ENCODE measurements at places on chromosomes 2 and 18.

GRCh38 chr2:106085181-106085940, 108.7 kb downstream of the UXS1 start:
- H3K27me3 ChIP-seq: peaks cover 8% of the 10 kb centered on the region
- DNase-seq: peak; percentile 60
- no peaks in the 10 kb centered on the region for H3K36me3 ChIP-seq
- H3K4me1 ChIP-seq: no peaks in the 10 kb centered on the region
- H3K27ac ChIP-seq: no peak overlapping the region
- no peak overlapping the region for H3K4me3 ChIP-seq

GRCh38 chr2:101900375-101900774, 91.4 kb upstream of the IL1R2 start:
- no peak overlapping the region for H3K4me3 ChIP-seq
- H3K4me1 ChIP-seq: no peaks in the 10 kb centered on the region
- peaks cover 7% of the 10 kb centered on the region for H3K27me3 ChIP-seq
- H3K27ac ChIP-seq: no peak overlapping the region
- peaks cover 42% of the 10 kb centered on the region for H3K36me3 ChIP-seq

DNA sequence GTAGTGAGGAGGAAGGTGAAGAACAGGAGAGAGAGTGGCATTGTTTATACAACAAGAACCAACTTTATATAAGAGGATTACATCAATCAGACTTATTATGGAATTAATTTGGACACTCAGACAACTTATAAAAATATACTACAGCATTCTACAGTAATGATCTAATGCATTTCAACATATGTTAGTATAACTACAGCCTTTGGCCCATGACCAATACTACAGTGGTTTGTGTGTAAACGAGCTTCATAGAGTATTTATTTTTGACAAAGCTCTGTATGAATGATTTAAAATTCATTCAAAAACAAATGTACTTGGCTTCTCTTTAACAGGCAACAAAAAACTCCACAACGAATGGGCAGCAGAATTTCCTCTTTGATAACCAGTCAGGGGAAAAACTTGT, 72.8 kb downstream of the ZNF521 start:
- H3K4me1 ChIP-seq: peaks cover 22% of the 10 kb centered on the region
- peaks cover 2% of the 10 kb centered on the region for H3K27me3 ChIP-seq
- no peaks in the 10 kb centered on the region for H3K36me3 ChIP-seq
- H3K4me3 ChIP-seq: peak overlapping the region; percentile 3
- H3K27ac ChIP-seq: no peak overlapping the region

DNA sequence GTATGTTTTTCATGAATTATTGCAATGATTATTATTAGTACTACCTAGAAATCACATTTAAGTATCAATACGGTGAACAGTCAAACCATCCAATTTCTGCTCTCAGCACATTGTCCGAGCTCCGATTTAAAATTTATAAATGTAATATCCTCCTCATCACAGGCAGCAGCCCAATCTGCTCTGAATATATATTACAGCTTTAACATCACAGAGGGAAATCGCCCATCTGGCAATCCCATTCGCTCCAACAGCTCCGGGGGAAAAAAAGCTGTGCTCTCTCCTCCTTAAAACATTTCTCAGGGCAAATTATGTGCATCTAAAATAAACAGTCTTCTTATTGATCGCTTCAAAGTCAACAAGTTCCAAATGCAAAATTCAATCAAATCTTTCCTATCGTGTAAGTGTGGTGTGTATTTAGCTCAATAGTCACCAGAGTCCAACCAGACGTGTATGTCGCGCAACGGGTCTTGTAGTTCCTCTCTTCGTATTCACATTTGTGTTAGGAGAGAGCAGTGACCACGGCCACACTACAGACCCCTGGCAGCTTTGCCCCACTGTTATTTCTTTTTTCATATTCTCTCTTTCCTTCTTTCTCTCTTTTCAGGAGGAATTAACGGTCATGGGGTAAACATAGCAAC, 2.4 kb downstream of the FIGN start:
- H3K27ac ChIP-seq: peak overlapping the region; percentile 39
- no peak for DNase-seq
- H3K4me1 ChIP-seq: peaks cover 49% of the 10 kb centered on the region
- H3K4me3 ChIP-seq: peak overlapping the region; percentile 89

DNA sequence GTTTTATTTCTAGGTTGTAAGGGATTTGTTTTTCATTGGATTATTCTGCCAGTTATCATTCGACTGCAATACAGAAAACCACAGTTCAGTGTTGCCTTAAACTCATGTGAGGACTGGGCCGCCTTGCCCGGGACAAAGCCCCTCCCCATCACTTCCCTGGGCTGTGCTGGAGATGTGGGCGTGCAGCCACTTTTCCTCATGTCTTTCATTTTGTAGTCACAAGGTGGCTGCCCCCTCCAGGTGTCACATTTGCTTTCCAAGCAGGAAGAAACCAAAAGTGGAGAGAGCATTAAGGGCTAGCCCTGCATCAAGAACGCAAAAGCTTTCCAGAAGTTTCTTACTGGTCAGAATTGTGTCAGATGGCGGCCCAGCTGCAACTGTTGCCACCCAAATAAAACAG, 492.5 kb upstream of the ID2 start:
- no peak for DNase-seq
- no peak overlapping the region for H3K27ac ChIP-seq
- no peaks in the 10 kb centered on the region for H3K36me3 ChIP-seq
- peaks cover 17% of the 10 kb centered on the region for H3K4me1 ChIP-seq
- peaks cover 7% of the 10 kb centered on the region for H3K27me3 ChIP-seq
- H3K4me3 ChIP-seq: no peak overlapping the region

DNA sequence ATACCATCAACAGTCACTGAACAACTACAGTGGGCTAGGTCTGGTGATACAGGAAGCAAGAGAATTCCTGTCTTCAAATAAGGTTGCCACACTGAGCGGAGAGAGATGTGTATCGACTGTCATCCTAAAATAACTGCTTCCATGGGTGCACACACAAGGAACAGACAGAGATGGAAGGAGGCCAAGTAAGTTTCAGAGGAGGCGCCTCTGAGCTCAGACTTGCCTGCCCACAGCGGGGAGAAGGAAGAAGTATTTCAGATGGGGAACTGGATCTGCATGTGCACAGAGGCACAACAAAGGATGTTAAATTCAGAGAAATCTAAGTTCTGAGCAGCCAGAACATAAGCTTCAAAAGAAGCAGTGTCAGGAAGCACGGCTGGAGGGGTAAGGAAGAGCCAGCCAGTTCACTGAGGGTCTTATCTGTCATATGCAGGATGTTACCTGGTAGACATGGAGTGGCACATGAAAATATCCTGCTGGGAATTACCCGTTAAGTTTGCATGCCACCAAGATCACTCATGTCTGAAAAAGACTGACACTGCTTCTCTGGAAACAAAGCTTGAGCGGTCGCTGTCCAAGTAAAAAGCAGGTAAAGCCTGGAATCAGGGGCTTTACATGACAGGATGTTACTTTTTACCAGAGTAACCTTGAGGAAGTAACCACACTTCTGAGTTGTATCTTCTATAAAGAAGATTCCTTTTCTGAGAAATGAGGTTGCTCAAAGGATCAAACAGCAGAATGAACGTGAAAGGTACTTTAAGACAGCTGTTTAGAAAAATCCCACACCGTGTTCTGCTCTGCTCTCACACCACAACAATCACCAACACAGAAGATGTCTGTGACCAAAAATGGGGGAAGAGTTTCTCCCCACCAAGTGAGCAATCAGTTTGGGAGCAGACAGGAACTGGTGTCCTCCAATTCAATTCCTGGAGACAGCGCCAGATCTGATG, 260.2 kb downstream of the NBAS start:
- H3K27me3 ChIP-seq: peaks cover 4% of the 10 kb centered on the region
- H3K36me3 ChIP-seq: peaks cover 52% of the 10 kb centered on the region
- no peak overlapping the region for H3K27ac ChIP-seq

DNA sequence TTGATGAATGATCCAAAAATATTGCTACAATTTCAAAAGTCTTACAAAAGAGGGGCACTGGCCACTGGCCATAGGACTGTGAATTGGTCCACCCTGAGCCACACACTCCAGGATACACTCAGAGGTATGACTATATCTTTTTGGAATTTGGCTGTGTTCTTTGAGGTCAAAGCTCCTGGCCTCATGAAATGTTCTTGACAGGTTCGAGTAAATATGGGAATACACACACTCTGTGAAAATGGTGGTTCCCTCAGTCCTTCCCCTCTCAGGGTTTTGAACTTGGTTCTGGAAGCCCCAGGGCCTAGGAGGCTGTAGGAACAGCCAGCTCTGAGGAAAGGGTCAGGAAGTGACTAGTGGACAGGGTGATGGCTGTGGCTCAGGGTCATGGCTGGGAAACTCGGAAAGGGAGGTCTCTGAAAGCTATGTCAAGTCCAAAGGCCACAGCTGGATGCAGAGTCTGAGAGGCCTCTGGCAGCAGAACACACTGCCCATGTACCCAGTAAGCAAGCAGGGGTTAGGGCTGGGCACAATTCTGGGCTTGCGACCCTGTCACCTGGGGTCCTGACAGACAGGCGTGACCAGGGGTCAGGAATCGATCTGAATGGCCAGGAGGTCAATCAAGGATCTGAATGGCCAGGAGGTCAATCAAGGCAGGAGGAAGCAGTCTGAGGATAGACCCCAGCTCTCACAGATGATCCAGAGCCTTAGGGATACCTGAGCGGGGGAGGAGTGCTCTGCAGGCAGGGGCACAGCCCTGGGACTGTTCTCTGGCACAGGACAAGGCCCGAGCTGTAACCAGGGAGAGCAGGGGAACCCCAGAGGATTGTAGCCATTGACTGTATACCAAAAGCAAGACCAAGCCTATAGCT, 223.4 kb upstream of the SMAD2 start:
- no peak overlapping the region for H3K4me3 ChIP-seq
- H3K36me3 ChIP-seq: no peaks in the 10 kb centered on the region
- peak; percentile 41 for DNase-seq
- H3K27me3 ChIP-seq: peaks cover 16% of the 10 kb centered on the region
- H3K27ac ChIP-seq: no peak overlapping the region
- H3K4me1 ChIP-seq: peaks cover 15% of the 10 kb centered on the region

DNA sequence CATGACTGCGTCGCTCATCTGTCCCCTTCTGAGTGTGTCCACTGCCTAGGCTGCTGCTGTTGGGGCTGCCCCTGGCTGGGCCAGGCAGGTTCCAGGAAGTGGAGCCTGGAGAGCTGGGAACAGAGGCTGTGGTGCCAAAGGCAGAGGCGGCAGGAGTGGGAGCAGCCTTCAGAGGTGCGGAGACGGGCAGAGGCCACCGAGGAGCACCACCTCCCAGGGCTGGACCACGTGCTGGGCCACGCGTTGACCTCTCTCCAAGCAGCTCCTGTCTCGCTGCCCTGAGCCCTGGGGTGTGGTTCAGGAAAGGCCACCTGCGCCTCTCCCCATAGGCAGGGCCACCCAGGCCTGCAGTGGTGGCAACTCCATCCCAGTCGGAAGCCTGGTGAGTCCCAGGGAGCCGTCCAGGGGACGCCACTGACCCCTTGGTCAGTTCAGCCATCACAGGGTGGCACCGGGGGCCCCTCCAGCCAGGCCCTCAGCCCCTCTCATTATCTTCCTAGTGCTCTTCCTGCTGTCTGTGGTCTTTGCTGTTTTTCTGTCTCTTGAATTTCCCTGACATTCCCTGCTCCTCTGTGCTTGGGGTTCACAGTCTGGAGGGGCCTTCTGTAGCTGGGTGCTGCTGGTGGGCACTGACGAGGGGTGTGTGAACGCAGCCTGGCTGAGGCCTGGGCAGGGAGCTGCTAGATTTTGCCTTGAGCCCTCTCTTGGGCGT, 122.8 kb upstream of the HS6ST1 start:
- no peak for DNase-seq
- no peak overlapping the region for H3K27ac ChIP-seq
- peaks cover 12% of the 10 kb centered on the region for H3K4me1 ChIP-seq
- H3K27me3 ChIP-seq: peaks cover 21% of the 10 kb centered on the region
- H3K4me3 ChIP-seq: no peak overlapping the region

DNA sequence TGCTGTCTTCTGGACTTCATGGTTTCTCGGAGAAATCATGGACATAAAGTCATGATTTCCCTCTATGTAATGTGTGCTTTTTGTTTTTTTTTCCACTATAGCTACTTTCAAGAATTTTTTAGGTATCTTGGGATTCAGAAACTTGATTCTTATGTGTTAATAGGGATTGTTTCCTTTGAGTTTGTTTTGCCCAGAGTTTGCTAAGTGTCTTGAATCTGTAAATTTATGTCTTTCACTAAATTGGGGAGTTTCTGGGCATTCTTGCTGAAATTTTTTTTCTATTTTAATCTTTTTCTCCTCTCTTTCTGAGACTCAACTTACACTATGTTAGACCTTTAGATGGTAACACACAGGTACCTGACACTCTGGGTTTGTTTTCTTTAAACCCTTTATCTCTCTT, 182.7 kb downstream of the LAMA1 start:
- no peak for DNase-seq
- no peaks in the 10 kb centered on the region for H3K36me3 ChIP-seq
- H3K4me1 ChIP-seq: no peaks in the 10 kb centered on the region
- H3K27me3 ChIP-seq: peaks cover 2% of the 10 kb centered on the region
- no peak overlapping the region for H3K27ac ChIP-seq
